ENCODE measurements at places on chromosomes 16 and 17. TPM values are rescaled to one million over a fixed set of nuclear protein-coding genes. Genes with fewer than 3 reads are reported as not detected.

Gene ALKBH5
- 83.7 TPM for total RNA-seq

Gene TANC2
- 16.2 TPM for total RNA-seq

Gene MEIOB
- not detected for total RNA-seq

Gene ZPBP2
- total RNA-seq = not detected

Gene WNK4
- total RNA-seq = 32.7 TPM

Gene AGRP
- not detected for total RNA-seq

Gene SYNGR3
- 3.0 TPM for total RNA-seq

Gene RDM1
- total RNA-seq = 0.36 TPM

Gene LRRC46
- total RNA-seq = not detected

Gene PAM16
- 26.9 TPM for total RNA-seq

Gene TBC1D3B
- total RNA-seq = 8.9 TPM

Gene AHSP
- total RNA-seq = not detected

Gene CNGB1
- total RNA-seq = 0.17 TPM

Gene C17orf100
- 3.2 TPM for total RNA-seq

Gene ARHGAP27
- total RNA-seq = 165 TPM
